ENCODE measurements at places on chromosomes 6 and 20. TPM values are rescaled to one million over a fixed set of nuclear protein-coding genes. Genes with fewer than 3 reads are reported as not detected.

ZMYND8 gene
- total RNA-seq, result 15.6 TPM

FLRT3 gene
- total RNA-seq, result 50.4 TPM

ECT2L gene
- total RNA-seq, result 0.10 TPM

CDH4 gene
- total RNA-seq, result 0.10 TPM

DNA sequence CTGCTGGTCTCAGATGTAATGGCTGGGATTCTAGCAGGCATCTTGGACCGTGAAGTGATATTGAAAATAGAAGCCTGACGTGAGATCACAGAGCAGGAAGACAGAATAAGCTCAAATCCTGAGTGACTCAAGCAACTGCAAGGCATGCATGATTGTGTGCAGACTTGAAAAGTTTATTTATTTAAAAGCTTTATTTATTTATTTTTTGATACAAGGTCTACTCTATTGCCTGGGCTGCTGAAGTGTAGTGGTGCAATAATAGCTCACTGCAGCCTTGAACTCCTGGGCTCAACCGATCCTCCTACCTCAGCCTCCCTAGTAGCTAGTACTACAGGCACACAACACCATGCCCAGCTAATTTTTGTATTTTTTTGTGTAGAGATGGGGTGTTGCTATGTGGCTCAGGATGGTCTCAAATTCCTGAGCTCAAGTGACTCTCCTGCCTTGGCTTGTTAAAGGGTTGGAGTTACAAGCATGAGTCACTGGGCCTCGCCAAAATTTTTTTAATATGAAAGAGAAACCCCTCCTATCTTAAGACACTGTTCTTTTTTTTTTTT, 40.1 kb upstream of the RNF144B start:
- no peak for DNase-seq

- DNase-seq, result peak; percentile 52
Measured at GRCh38 chr20:9392892-9393857, 121.2 kb upstream of the LAMP5 start.

DNA sequence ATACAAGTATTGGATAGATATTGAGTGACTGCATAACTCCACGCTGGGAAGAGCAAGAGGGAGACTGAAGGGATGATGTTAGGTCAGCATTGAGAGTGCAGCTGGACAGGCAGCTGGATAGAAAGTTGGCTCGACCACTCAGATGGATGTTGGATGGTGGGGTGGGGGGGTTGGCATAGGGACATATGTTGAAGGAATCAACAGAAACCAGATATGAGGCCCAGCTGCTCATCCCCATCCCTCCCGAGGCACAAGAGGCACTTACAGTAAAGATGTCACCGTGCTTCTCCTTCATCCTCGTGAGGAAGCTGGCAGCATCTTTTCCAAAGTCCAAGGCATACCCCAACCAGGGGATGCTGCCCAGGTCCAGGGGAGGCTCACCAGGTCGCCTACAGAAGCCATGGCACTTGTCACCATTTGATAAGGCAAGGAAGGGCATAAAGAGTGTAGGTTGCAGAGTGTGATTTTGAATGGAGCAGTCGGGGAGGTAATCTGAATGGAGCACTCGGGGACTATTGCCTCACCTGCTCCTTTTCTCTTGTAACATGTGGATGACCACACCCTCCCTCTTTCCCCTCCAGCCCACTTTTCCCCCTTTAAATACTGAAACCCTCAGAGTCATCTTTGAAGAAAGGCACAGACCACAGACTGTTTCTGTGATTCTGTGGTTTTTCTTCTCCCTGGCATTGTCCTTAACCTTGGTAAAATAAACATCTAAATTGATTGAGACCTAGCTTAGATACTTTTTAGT, 18.0 kb downstream of the PTGIS start:
- DNase-seq, result no peak

- DNase-seq, result no peak
Measured at GRCh38 chr6:11201015-11201414, 31.5 kb downstream of the NEDD9 start.

DNA sequence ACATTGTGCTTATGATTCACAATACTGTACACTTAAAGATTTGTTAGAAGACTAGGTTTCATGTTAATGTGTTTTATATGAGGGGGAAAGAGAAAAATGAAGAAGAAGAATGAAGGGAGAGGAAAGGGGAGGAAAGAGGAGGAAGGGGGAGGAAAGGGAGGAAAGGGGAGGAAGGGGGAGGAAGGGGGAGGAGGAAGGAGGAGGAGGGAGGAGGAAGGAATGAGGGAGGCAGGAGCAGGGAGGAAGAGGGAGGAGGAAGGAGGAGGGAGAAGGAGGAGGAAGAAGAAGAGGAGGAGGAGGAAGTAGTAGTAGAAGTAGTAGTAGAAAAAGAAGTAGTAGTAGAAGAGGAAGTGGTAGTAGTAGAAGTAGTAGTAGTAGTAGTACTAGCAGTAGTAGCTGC, 70.6 kb downstream of the COL21A1 start:
- no peak for DNase-seq

GRCh38 chr6:139062932-139063646, 34.5 kb downstream of the ABRACL start:
- no peak for DNase-seq

DNA sequence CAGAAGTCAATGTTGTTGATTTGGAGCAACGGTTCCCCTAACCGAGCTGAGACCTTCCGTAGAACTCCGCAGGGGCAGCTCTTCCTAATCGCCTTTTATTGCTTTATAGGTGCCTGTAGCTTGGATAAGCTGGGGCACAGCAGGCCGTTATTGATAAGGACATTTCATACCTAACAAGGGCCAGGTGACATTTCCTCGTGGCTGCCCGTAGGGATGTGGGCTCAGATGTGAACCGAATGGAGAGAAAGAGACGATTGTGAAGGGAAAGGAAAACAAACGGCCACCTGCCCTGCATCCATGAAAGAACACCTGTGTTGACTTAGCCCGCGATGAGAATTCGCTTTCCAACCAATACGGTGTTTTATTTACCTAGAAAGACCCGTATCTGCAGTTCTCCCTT, 53.3 kb upstream of the DACT2 start:
- no peak for DNase-seq
